H54 (cell line): ENCODE measurements at places on chromosomes 1 and 21.

DNA sequence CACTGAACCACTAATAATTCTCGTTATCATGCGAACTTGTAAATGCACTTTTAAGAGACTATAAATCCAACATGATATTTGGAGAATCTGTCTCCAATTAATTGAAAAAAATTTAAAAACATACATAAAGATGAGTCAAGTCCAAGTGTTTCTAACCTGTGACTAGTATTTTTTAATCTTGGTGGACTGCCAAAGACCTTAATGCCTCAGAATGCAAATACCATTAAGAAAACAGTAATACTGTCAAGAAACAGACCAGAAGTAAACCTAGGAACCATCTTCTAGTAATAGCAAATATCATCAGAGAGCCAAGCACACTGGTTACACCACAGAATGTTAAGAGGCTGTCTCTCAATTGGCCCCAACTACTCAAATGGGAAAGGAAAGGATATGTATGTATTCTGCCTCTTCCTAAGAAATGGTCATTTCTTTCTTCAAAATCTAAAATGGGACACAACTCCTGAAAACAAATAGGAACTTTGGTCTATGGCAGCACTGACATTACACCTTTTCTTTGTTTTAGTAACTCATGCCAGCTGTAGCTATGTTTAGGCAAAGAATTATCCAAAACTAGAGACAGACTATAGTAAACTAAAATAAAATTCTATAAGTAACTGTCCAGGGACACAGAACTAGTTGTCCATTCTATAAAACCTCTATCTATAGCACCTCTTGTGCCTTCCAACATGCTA, 15.8 kb downstream of the SCYL3 start:
- DNase-seq = no peak

GRCh38 chr1:21865943-21866706, 54.1 kb downstream of the LDLRAD2 start:
- no peak for DNase-seq

DNA sequence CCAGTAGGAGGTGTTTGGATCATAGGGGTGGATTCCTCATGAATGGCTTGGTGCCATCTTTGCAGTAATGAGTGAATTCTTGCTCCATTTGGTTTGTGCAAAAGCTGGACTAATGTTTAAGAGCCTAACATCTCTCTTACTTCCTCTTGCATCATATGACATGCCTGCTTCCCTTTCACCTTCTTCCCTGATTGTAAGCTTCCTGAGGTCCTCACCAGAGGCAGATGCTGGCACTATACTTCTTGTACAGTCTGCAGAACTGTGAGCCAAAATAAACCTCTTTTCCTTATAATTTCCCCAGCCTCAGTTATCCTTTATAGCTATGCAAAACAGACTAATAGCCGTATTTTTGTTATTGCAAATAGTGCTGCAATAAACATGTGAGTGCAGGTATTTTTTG, 8.1 kb downstream of the PRSS38 start:
- no peak for DNase-seq

GRCh38 chr1:98461873-98462385, 199.6 kb upstream of the SNX7 start:
- no peak for DNase-seq

DNA sequence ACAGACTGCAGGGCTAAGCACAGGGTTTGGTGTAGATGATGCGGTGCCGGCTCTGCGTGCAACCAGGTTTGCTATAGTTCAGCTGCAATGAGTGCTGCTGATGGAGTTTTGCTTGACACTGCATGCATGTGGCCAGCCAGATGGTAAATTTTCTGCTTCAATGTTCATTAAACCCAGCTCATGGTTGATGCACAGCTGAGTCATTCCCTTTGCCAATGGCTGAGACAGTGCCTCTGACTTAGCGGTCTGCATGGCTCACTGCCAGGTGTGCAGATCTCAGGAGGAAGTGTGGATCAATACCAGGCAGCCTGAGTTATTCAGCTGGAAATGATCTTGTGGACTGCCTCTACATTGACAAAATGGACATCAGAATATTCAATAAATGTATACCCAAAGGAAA, 172.7 kb upstream of the ZP4 start:
- peak; percentile 13 for DNase-seq

GRCh38 chr1:38244218-38244845, 197.7 kb upstream of the POU3F1 start:
- no peak for DNase-seq

DNA sequence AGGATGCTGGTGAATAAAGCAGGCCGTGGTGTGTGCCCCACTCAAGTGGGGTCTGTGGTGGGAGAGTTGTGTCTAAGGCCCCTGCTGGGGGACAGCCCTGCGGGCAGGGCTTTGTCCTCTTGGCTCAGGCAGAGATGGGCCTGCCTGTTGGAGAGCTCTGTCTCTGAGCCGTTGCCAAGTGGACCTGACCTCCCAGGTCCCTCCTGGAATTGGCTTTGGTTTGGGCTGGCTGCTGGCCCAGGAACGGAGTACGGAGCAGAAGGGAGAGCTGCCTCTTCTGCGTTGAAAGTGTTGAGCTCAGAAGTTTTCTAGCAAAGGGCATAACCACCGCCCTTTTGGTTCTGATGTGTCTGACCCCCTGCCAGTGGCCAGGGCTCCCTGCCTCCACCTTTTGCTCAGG, 153.9 kb downstream of the PEX14 start:
- DNase-seq = no peak

- DNase-seq = peak; percentile 66
Measured at GRCh38 chr1:109090196-109091077, at the start of gene TMEM167B. Gene TMEM167B (plus strand): TSS chr1:109090764. CDS start chr1:109090873, 109 bp downstream.

GRCh38 chr1:41487126-41488039, 2.9 kb upstream of the EDN2 start:
- DNase-seq = no peak

GRCh38 chr1:11431941-11432507, 46.9 kb upstream of the DISP3 start:
- DNase-seq = no peak

GRCh38 chr1:1881727-1882126, 9.2 kb downstream of the GNB1 start:
- no peak for DNase-seq

DNA sequence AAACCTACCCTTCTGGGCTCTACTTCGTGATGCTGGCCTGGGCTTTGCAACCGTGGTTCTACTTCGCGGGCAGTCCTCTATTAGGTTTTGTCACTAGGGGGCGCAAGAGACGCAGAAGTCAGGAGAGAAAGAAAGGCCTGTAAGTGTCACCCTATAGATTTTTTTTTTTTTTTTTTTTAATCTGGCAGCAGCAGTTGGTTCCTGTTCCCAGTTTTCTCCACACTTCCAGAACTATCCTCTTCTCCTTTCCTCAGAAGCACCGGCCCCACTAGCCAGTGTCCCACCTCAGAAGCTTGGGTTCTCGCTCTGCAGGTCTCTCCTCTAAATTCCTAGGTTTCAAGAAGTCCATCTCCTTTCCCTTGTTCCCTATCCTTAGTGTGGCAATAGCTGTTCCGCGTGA, 9.1 kb upstream of the LCE2D start:
- DNase-seq = peak; percentile 28

DNA sequence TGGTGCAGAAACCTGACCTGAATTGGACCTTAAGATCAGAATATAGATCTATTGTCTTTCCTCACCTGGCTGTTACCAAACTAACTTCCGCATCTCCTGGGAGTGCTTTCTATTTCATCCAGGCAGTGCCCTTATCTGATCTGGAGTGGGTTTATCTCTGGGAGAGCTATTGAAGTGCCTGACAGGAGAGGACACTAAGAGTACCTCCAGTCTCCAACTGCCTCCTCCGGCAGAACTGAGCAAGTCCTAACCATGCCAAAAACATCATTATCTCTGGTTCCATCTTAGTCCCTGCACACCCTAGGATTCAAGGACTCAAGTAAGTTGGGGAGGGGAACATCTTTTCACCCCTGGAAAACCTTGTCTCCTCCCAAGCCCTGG, 12.4 kb upstream of the KCNJ15 start:
- no peak for DNase-seq

GRCh38 chr1:221704306-221704705, 37.6 kb downstream of the DUSP10 start:
- no peak for DNase-seq

- DNase-seq = no peak
Measured at GRCh38 chr1:20552728-20553445, 514 bp downstream of the FAM43B start.

DNA sequence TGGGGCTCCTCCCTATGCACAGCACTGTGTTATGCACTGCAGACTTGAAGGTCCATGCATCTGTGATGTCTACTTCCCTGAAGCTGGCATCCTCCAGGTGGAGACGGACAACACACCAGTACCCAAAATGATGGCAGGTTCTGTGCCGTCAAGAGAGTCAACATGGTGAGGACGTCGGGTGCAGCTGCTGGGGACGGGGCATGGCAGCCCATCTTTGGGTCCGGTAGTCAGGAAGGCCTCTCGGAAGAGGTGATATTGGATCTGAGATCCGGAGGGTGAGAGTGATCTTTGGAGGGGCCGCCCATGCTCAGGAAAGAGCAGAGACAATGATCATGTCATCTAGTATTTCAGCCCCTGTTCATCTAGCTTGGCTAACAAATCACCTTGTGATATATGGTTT, 104.1 kb downstream of the RIPK4 start:
- DNase-seq = no peak

DNA sequence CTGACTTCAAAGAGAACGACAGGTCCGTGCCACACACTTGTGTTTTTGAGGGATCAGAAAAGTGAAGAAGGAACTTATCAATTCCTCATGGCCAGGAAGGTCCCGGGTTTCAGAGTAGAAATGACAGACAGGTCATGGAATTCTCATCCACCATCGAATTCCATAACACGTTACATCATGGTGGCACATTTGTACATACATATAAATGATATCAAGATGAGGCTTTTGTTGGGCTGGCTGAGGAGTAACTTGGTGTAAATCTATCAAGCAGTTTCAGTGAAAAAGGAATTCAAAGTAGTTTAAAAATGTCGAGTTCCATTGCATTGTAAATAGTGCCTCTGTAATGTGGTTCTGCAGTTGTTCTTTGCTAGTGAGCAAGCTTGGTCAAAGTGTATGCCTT, 22.9 kb upstream of the GNPAT start:
- no peak for DNase-seq

DNA sequence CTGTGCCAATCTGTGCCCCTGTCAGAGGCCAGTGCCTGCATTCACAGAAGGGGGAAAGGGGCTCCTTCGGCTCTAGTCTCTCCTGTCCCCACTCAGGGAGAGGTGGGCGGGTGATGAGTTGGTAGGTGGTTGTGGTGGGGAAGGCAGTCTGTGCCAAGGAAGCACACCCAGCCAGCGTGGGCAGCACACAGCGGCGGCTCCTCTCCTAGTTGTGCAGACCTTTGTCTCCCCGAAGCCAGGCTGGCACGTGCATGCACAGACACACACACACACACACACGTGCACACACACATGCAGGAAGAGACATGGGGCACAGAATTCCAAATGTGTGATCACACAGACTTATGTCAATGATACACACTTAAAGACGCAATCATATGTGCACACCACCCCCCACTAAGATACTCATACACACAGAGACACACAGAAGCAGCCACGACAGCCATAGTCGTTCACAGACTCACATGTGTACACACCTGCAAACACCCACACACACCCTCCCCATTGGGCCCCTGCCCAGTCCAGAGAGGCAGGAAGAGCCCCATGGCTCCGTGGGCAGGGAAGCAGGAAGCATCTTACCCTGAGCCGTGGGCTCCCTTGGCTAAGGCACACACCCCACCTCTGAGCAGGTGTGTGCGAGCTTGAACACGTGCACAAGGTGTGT, 16.4 kb downstream of the RIMS3 start:
- DNase-seq = no peak

- DNase-seq = no peak
Measured at GRCh38 chr1:4736254-4736653, 81.8 kb downstream of the AJAP1 start.

DNA sequence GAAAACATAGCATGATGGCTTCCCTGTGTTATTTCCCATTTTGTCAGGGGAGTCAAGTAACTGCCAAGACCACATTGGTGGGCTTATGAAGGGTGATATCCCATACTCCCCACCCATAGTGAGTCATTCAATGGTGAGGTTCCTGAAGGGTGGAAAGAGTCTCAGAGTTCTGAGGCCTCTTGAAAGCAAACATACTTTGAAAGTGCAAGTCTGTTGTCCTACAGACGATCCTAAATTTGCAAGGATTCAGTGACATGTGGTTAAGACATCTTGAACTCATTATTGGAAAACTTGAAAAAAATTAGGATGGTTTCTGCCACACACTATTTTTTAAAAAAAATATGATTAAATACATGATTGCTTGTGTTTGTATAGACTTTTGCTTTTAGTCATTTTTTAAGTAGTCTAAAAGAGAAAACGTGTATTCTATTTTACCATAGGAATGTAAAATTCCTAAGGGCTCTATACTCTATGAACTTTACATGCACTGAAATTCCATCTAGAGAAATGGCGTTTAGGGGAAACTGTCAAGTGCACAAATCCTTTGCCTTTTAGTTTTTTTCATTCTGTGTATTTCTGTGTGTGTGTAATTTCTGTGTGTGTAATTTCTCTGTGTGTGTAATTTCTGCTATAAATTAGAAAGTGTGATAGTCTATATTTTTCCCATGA, 225.5 kb upstream of the ADAMTS5 start:
- DNase-seq = no peak

GRCh38 chr1:102783487-102783886, 324.8 kb downstream of the COL11A1 start:
- no peak for DNase-seq

- DNase-seq = no peak
Measured at GRCh38 chr1:78570539-78570938, 49.7 kb upstream of the IFI44L start.

DNA sequence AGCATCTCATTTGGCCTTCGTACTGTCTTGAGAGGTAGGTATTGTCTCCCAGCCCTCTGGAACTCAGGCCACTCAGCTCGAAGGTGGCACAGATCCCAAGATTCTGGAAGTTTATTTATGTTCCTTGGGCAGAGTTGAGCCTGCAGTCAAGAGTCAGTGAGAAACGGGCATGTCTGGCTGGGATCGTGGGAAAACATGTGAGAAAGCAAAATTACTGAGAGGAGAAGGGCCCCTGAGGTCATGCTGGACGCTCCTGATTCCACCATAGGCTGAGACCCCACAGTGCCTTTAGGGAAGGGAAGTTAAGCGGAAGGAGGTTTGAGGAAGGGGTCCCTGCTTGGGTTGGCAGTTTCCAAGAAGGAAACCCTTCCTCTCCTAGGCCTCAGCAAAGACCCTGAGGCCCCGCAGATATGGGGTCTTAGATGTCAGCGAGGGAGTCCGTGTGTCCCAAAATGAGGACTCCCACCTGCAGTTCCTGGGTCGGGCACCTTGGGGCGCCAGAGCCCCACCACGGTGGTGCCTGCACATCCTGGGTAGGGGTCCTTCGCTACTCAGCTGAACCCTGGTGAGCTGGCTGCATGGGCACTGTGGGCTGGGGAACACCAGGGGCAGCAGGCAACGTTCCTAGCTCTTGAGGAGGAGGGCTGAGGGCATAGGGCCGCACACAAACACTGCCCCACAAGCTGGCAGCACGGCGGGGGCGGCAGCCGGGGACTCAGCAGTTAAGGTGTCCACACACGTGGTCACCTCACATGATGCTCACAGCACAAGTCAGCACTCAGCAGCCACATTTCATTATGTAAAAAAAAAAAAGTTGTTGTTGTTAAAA, 12.3 kb upstream of the SEMA4A start:
- DNase-seq = no peak

GRCh38 chr1:108708691-108709660, 3.7 kb upstream of the FNDC7 start:
- DNase-seq = no peak

GRCh38 chr1:41620365-41621169, 136.1 kb upstream of the EDN2 start:
- no peak for DNase-seq
